CD4-positive, alpha-beta T cell treated with Interferon gamma for 1 hour (primary cell): ENCODE measurements at places on chromosomes 5 and 9.

GRCh38 chr9:127739614-127740330 is 4.7 kb upstream of the TOR2A start:
- DNase-seq, result no peak

- no peak for DNase-seq
Measured at GRCh38 chr5:120535900-120536299, 71.8 kb downstream of the PRR16 start.

GRCh38 chr5:172165465-172165864 is 22.6 kb downstream of the STK10 start:
- no peak for DNase-seq

DNA sequence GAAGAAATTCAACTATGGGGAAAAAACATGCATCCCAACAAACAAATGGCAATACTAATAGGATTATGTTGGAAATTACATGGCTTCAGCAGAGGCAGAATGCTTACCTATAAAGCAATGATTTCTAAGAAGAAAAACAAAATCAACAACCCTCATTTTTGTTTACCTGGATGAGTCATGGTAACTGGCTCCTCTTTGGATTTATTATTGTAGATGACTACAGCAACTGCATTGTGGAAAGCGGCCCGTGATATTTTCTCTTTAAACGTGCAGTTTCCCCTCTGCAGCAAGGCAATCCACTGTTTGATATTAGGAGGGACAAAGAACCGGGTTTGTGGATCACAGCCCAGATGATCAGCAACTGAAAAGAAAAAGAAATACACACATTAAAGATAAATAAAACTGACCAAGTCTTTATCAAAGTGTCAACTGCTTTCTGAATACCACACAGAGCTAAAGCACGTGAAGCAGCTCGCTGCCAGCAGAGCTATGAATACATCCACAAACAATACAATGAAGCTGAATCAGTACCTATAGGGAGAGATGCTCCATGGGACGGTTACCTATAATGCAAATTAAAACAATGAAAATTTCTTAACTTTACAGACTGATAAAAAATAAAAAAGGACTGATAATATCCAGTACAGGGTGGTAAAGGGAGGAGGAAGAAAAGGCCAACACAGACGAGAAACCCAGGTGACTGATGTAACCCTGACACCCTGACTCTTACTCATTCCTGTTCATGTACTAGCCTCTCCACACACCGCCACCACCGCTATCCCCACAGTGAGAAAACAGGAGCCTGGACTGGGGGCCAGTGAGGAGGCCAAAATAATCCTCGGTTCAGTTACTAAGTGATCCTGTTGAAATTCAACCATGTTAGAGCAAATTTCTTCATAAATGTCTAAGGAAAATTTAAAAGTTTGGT is 31.0 kb downstream of the RNF130 start:
- no peak for DNase-seq

DNA sequence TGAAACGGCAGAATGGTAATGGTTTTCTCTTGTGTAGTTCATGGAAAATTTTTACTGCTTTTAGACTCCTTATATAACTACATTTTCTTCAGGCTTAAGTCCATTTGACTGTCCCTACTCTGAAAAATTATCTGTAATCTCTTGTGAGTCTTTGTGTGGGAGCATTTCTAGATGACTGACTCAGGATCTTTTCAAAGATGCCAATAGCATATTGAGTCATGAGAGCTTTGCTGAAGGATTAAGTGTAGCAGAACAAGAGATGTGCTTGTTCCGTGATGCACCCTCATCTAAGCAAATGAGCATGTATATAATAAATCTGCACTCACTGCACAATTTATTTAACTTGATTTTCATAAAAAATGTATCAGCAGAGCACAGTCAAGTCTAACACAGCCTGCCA is 298.7 kb upstream of the CDH6 start:
- DNase-seq, result no peak

DNA sequence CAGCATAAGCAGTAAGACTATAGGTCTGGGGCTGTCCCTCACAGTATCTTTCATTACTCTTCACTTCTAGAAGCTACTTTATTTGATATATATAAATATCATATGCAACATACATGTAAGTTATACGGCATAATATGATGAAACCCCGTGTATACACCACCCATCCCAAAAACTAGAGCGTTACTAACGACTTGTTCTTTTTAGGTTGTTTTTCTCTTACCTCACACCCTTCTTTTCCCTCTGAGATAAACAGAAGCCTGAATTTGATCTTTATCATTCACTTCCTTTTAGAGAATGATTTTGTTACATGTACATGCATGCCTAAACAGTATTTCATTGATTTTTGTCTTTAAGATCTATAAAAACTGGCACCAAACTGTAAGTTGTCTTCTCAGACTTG is 3.7 kb downstream of the TRMO start:
- DNase-seq, result no peak
